Inflammatory macrophage treated with lipopolysaccharide for 4 hours (primary cell): ENCODE measurements at places on chromosomes 12 and 14.

DNA sequence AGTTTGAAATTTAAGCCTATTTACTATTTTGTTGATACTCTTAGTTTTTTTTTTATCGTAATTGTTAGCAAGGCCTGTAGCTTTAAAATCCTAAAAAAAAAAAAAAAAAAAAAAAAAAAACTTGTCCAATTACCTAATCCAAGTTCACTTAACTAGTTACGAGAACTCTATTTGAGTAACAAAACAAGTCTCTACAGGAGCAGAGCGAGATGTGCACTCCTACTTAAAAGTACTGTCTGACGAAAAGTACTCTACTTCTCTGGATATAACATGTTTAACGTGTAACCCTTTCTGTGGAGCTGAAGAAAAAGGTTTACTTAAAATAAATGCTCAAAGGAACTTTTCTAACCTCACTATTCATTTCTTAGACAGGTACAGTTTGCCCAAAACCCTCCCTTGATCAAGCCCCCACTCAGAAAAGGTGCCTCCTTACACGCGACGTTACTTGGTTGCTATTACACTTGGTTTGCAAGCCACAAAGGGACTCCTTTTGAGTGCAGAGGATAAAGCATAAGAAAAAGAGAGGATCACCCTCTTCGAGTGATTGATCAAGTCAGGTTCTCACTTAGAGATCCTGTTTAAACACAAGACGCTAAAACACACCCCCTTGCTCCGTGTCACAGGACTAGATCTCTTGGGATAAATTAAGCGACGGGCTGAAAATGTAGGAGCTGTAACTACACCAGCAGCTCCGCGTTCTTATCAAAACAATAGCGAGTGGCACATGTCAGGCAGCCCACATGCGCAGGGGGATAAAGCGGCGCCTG, 2.2 kb downstream of the BAZ1A start:
- DNase-seq: peak; percentile 42

- DNase-seq: no peak
Measured at GRCh38 chr14:61260939-61261776, 20.0 kb downstream of the TMEM30B start.

- no peak for DNase-seq
Measured at GRCh38 chr12:3218228-3219171, 141.3 kb downstream of the TSPAN9 start.

- DNase-seq: no peak
Measured at GRCh38 chr12:76288218-76288617, 60.0 kb downstream of the BBS10 start.
